Stimulated activated CD4-positive, alpha-beta T cell treated with anti-CD3 and anti-CD28 coated beads, Interleukin-12 subunit alpha, Interleukin-12 subunit beta, amount 100 ng/mL, for 4 hours (primary cell): ENCODE measurements at places on chromosomes 12 and 14.

GRCh38 chr12:80086025-80086424, 13.3 kb upstream of the OTOGL start:
- no peak for DNase-seq

GRCh38 chr14:38079268-38079667, 128.4 kb upstream of the SSTR1 start:
- DNase-seq, result no peak

DNA sequence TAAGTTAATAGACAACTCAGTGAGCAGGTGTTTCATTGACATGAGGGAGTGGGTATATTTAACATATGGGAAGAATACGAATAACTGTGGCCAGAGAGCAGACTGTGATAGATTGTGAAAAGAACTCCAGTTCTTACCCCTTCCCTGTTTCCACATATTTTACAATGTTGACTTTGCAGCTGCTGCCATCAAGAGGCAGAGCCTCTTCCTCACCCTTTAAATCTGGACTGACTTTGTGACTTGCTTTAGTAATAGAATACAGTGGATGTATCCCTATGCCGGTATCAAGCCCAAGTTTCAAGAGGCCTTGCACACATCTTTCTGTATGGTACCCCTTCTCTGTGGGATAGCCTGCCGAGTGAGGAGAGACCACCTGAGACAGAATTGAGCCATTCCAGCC, 356.7 kb downstream of the ETNK1 start:
- no peak for DNase-seq

DNA sequence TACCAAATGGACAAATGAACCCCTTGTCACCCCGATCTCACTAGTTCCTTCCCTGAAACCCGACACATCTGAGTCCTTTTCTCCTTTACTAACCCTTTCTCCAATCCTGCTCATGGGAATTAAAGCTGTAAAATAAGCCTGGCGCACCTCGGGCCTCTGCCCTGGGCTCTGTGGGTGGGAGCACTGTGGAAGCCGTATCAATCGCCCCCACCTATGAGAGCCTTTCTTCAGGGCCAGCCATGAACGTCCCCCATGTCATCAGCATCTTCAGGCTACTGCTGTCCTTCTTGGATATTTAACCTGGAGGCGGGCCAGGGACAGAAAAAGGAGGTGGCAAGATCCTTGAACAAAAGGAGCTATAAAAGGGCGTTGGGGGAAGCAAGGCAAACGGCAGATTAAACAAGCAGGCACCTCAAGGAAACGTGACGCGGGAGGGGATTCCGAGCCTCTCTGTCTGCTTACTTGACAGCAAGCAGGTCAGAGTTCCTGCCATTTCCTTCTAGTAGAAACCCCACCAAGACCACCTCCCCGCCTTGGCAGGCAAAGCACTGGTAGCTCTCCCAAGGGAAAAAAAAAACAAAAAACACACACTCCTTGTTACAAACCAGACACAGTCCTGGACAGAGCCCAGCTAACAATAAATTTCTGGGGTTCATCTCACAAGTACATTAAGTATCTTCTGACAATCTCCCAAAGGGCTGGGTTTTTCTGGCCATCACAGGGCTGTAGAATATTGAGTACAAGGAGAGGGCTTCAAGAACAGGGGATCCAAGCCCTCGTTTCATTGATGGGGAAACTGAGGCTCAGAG, 62.9 kb downstream of the DPF3 start:
- no peak for DNase-seq

GRCh38 chr14:77189479-77189878, 7.9 kb downstream of the TMEM63C start:
- DNase-seq, result no peak

DNA sequence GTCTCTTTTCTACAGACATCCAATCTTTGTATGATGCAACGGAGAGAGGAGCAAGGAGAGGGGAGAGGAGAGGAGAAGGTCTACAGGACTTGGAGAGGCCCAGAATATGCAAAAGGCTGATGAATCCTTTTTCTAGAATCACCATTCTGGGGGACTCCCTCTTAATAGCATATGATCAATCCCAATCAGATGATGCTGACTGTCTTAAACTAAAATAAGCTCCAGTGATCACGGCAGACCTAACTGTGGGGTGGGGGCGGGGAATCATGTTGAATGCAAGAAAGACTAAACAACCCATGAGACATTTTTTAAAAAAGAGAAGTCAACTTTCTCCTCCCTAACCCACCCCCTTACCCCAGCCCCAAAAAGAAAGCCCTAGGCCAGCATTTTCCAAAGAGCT, 33.4 kb downstream of the BTBD7 start:
- no peak for DNase-seq

DNA sequence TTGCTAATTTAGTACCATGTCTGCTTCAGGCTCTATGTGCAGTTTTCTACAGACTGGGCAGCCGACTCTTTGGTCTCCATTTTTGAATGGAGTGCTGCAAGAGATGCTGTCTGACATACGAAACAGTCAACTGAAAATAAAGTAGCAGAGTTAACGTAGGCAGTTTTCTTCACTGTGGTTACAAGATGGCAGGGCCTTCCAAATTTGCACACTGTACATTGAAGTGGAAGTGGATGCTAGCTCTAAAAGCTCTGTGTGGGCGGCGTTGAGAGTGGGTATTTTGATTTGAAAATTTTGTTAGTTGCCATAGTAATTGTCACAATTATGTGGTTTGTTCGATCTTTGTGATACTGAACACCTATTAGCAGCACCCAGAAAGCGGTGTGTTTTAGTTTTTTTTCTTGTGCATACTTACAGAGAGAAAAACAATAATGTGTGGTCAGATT, 154.9 kb upstream of the ATP2B1 start:
- no peak for DNase-seq

DNA sequence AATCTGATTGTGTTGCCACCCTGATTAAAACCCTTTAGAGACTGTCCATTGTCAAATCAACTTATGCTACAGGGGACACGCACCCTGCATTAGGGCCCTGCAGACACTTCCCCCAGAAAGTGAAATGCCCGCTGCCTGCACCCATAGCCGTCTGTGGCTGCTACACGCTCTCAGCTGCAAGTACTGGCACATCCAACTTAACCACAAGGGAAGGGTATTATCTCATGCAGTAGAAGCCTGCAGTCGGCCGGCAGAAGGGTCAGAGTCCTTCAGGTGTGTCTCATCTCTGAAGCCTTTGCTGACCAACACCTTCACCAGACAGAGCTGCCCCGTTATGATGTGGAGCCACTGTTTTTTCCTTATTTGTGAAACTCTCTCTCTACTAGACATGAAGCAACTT, 20.8 kb downstream of the CFAP251 start:
- no peak for DNase-seq

GRCh38 chr12:93921521-93921920, 226.9 kb upstream of the PLXNC1 start:
- DNase-seq, result no peak

DNA sequence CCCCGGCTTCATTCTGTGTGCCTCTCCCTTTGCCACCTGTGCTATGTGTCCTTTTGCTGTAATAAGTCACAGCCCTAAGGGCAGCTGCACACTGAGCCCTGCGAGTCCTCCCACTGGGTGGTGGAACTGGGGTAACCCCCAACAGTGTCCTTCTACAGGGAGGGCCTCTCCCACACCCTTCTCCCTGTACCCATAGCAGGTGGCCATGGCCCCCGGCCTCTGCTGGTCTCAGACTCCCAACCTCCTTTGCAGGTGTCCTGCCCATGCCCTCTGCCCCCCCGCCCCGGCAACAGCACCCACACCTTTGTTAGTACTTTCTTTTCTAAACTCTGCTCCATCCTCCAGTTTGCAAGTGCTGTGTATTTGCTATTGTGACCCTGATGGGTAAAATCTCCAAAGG, 171.8 kb downstream of the PIWIL1 start:
- DNase-seq, result no peak

DNA sequence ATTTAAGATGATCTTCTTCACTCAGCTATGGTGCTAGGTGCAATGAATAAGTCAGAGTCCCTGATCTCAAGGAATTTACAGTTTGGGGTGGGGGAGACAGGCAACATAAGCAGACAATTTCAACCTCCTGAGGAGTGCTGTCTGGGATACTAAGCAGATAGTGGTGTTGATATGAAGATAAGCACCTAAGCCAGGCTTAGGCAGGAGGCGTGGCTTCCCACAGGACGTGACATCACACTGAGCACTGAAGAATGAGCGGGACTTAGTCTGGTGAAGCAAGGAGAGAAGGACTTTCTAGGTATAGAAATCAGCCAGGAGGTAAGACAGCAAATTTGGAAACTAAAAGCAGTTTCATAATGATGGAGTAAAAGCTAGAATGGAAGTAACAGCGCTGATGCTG, 6.8 kb downstream of the PRPH start:
- no peak for DNase-seq

GRCh38 chr14:100723830-100724437, 2.8 kb upstream of the DLK1 start:
- DNase-seq, result no peak

DNA sequence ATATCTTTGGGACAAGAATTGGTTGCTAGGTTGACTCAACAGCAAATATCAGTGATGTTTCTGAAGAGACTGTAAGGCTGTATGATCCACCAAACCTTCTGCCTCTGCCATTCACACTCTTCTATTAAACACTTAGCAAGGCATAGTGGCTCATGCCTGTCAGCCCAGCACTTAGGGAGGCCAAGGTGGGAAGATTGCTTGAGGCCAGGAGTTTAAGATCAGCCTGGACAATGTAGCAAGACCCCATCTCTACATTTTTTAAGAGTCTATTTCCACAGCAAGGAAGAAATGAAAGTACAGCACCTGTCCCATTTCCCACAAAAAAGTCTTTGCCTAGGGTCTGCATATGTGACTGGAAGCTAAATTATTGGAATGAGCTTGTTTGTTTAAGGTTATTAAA, 7.8 kb downstream of the ARG2 start:
- no peak for DNase-seq

- no peak for DNase-seq
Measured at GRCh38 chr14:57823015-57823660, 42.8 kb downstream of the SLC35F4 start.

- no peak for DNase-seq
Measured at GRCh38 chr12:99110868-99111267, 465.8 kb downstream of the APAF1 start.

GRCh38 chr14:30317729-30318128, 241.2 kb upstream of the G2E3 start:
- DNase-seq, result no peak

DNA sequence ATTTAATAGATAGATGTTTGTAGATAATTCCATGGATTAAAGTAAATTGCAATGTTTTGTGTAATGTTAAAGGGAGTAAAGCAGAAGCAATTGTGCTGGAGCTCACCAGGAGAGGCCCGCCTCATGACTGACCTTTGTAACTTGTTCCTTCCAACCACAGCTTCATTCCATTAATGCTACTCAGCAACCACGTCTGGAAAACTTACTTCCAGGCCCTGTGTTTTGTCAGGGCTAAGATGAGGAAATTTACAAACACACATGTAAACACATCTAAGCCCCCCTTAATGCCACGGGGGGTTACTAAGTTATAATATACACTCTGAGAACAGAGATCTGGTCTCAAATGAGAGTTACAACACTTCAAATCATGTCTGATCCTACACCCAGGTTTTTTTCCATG, 12.4 kb downstream of the LUM start:
- no peak for DNase-seq

- no peak for DNase-seq
Measured at GRCh38 chr12:112111931-112112330, 3.3 kb upstream of the NAA25 start.

- no peak for DNase-seq
Measured at GRCh38 chr12:580813-581212, 82.4 kb downstream of the NINJ2 start.

GRCh38 chr12:9260931-9261330, 52.7 kb upstream of the PZP start:
- no peak for DNase-seq

GRCh38 chr14:65631040-65631439, 218.5 kb downstream of the FUT8 start:
- DNase-seq, result no peak

- DNase-seq, result no peak
Measured at GRCh38 chr14:25412998-25413397, 363.1 kb upstream of the STXBP6 start.

DNA sequence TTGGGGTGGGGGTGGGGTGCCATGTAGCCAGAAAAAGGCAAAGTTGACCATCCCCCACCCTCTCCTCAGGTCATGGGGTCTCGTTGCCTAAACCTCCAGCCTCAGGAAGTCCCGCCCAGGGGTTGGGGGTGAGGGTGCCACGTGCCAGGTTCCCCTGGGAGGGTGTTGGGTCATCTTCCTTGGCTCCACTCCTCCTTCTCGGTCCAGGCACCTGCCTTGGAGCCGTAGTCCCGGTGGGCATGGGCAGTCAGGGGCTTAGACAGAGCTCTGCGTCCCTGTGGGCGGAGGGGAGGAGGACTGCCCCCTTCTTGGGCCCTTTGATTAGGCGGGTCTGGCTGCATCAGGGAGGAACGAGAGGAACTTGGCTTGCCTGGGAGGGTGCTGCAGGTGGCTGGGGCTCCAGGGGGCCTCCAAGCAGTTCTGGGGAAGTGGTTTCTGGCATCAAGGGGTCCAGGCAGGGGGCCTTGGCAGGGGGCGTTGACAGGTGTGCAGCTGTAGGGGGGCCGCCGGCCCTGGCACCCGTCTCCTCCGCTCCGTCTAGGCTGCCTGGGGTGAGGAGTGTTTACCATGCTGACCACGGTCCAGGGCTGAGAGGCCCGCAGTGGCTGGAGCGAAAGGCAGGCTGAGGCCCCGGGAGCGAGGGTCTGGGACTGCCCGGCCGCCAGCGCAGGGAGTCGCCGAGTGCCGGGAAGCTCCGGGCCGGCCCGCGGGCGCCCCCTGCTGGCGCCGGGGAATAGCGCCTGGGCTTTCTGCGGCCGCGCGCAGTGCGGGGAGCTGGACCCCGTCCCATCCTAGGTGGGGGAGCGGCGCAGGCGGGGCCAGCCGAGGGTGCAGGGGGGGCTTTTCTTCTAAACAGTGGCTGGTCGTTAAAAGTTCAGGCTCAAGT, 7.9 kb downstream of the SETD1B start:
- DNase-seq, result peak; percentile 69

DNA sequence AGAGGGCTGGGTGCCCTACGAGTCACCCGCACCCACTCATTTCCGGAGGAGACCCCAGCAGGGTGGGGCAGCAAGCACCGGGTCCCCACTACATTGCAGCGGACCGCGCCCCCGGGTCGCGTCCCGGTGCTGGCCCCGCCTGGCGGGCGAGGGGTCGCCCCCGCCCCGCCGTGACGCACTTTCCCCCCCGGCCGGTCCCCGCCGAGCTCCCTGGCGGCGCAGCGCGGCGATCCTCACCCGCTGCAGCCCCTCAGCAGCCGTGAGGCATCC, 106.1 kb downstream of the PRICKLE1 start:
- peak; percentile 22 for DNase-seq
